T-helper 2 cell treated with Interferon-gamma antibody and Interleukin-4, amounts not matched to agents 5 μg/mL and 100 μg/mL, for 36 hours (primary cell): ENCODE measurements at places on chromosomes 11 and 22.

DNA sequence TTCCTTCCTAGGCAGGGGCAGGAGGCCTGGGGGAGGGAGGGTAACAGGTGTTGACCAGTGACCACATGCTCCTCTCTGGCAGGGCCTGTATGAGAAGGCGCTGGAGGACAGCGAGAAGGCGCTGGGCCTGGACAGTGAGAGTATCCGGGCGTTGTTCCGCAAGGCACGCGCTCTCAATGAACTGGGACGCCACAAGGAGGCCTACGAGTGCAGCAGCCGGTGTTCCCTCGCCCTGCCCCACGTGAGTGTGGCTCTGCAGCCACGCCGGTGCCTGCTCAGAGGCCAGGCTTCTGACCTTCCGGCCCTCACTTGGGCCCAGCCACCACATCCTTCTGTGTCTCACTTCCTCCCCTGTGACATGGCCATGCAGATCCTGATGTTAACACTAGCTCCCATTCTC lies 25.8 kb downstream of the ZC3H7B start:
- DNase-seq = no peak

- no peak for DNase-seq
Measured at GRCh38 chr11:20658135-20658534, 11.3 kb upstream of the NELL1 start.

- peak; percentile 49 for DNase-seq
Measured at GRCh38 chr11:6737872-6738466, 33.8 kb downstream of the OR2AG2 start.

DNA sequence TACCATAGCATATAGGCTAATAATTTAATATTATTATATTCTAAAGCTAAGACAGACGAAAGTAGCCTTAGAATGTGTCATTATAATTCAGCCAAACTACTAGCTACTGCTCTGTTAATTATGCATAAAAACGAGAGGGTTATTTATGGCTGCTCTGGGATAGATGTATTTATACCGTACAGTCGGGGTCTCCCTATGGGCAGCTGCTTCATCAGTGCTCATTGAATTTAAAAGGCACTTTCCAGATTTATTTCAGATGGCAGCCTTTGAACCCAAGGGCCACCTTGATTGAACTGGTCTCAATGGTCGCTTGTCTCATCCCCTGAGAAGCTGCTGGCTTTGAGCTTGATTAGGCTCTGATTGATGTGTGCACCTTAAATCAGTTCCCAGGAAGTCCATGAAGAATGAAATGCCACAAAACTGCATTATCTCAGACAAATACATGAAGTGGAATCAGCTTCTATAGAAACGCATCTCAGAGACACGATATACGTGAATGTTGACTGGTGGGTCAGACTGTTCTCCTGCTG lies 377.6 kb downstream of the LRRC4C start:
- no peak for DNase-seq

GRCh38 chr11:122089111-122089510 lies 26.9 kb downstream of the BLID start:
- DNase-seq = no peak
